ENCODE measurements at places on chromosomes 5 and 9.
A peak's percentile ranks its signal among the peaks of the same experiment; 100 is the strongest.

DNA sequence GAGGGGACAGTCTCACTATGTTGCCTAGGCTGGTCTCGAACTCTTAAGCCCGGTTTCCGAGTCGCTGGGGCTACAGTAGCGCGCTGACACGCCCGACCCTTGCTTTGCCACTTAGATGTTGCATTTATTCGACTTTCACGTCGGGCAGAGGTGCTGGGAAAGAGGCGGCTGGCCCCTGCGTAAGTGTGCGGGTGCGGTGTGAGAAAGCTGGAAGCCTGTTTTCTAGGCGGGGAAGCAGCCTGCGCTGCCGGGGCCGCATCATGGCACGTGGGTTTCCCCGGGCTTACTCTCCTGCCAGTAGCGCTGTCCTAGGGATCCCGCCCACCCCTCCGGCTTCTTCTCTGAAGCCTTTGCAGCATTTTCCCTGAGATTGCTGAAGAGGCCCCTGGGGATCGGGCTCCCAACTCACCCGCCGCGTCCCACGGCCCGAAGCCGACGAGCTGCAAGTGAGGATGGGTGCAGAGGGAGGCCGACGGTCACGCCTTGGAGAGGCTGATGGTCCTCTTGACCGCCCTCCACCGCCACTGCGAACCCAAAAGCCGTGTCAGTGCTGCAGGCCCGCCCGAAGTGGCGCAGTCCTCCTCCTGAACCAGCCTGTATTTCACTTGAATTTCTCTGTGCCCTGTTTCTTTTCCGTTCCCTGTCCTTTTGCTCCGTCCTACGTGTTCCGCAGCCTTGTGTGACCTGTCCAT, 5.8 kb upstream of the TRIM41 start:
- peak; percentile 64 for DNase-seq

- DNase-seq = no peak
Measured at GRCh38 chr9:37943345-37944265, 39.7 kb upstream of the SLC25A51 start.

- no peak for DNase-seq
Measured at GRCh38 chr5:74624501-74624900, 16.0 kb downstream of the ENC1 start.

DNA sequence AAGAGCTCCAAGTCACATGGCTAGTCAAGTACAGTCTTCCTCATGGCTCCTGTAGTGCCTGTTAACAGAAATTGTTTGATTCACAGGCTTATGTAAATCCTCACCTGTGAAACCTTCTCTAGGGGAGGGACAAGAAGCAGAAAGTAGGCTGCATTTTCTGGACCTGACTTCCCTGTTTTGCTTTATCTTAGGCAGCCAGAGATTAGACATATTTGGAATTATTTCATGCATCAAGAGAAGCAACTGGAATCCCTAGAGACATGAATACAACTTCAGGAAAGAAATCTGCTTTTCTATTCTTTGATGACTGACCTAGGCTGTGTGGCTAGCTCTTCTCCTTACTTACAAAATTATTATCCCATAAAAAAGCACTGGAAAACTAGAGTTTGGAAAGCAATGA, 52.3 kb downstream of the CAST start:
- peak; percentile 64 for DNase-seq

DNA sequence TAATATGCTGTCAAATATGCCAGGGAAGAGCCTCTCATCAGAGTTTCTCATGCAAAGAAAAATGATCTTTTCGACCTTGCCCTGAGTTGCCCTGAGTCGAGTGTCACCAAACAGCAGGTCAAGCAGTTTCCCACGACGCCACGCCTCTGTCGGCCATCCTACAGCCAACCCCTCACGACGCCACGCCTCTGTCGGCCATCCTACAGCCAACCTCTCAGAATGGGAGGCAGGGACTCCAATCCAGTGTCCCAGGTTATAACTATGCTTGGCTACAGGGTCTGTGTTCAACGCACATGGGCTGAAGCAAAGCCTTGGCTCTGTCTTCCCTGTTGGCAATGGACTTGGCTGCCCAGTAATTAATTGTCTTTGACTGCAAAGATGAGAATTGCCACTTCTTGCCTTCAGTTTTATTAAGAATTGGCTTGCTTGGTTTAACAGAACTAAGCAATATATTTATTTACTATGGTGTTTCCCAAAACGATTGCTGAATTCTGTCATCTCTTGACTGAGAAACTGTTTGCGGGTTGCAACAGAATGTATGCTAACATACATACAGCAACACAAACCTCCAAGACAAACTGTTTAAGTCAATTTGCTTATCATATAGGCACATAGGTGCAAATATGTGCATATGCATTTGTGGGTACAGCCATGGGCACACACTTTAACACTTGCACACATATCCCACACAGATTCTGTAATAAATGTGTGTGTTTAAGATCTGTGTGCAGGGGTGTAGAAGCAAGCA, 352.9 kb downstream of the GLIS3 start:
- DNase-seq = no peak

DNA sequence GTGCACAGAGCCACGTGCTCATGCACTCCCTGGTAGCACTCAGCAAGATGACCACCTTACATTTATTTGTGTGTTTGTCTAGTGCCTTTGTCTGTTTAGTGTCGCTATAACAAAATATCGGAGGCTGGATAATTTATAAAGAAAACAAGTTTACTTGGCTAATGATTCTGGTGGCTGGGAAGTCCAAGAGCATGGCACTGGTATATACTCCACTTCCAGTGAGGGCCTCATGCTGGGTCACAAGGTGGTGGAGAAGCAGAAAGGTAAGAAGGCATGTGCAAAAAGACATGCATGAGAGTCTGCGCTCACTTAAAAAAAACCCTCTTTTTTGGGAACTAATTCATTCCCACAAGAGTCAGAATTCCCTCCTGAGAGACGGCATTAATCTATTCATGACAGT, 52.5 kb upstream of the BOD1 start:
- no peak for DNase-seq

DNA sequence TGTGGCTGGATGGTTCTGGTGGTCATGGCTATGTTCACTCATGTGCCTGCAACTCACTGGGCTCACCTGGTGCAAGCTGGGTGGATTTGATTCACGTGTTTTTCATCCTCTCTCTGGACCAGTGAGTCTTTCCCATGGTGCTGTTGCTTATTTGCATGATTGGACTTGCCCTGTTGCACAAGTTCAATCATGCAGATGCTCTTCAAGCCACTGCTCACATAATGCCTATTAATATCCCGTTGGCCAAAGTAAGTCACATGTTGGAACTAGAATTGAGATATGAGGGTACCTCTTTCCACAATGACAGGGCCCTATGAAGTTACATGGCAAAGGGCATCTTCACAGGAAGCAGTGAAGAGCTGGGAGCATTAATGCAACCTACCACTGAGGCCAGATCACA, 26.5 kb upstream of the MROH2B start:
- no peak for DNase-seq

DNA sequence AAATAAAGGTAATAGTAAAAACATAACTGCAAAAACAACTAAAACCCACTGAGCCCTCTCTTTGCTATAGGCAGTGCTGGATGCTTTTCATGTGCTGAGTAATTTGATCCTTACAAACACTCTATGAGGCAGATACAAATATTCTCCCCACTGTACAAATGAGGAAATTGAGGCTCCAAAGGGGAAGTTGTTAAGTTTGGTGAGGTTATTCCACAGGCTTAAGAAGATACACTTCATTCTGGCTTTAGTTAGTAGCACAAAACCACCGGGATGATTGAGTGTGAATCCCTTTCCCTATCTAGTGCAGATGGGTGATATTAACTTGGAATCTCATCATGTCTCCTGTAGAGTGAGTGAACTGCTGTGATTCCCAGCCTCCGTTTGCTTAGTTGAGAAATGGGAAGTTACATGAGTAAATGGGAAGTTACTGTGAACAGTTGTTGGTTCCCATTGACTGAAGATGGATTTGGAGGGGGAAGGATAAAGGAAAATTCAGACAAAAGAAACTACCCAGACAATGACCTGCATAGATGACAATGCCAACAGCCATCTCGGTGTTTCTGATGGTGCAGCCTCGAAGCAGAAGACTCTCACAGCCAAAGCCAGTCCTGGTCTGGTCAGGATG, 208.3 kb downstream of the ATP10B start:
- DNase-seq = no peak

DNA sequence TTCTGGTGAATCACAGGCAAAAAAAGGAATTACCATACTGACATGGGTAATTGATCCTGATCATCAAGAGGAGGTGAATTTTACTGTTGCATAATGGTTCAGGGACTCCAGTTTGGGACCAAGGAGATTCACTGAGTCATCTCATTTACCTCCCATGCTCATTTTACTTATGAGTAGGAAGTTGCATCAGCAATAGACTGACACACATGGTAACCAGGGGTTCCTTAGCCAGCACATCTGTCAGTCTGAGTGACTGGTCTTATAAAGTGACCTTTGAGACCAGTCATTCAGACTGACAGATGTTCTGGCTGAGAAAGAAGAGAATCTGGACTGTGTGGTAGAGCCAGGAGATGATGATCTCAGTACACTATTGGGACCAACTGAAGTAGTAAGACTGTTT, 384.6 kb upstream of the CD180 start:
- DNase-seq = peak; percentile 13

GRCh38 chr9:76741524-76741923, 22.7 kb upstream of the PCA3 start:
- no peak for DNase-seq

DNA sequence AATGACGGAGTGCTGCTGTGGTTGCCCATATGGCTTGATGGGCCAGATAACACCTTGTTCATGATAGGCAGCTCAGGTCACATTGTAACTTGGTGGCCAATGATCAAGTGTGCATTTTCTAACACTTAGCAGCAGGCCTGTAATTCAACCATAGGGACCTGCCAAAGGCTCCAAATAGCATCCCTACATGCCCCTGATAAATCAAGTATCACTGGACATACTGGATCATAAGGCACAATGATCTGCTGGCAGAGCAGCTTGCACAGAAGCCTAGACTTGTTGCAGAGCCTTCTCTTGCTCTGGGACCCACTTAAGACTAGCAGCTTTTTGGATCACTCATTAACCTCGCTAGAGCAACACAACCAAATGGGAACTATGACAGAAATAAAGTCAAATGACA, 46.0 kb upstream of the ISOC1 start:
- no peak for DNase-seq

DNA sequence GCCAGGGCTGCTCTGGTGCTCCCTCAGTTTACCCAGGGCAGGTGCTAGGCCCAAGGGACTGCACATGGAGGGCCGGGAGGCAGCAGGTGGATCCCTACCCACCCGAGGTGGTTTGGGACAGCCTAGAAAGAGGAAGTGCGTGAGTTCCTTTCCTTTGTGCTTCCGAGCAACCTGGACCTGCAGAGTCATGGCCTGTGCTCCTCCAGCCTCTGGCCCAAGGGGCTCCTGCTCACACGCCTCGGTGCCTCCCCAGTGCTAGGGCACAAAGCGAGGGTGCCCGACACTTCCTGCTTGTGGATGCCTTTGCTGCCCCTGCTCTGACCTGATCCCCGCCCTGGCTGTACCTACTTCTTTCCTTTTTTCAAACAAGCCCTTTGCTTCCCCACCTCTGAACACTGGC, 79.3 kb downstream of the RXRA start:
- no peak for DNase-seq

DNA sequence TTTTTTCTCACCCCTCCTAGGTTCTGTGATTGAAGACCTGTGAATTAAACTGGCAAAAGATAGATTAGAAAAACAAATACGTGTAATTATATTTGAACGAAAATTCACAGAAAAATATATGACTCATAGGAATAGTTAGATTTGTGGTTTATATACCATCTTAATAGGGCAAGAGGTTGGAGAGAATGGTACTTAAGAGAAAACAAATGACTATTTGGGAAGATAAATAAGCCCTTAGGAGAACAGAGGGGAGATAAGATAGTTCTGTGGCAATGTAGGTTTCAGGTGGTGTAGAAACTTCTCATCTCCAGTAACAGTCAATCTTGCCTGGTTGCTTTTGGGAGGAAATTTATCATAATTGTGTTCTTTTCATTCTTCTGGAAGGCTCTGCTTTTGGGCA, 122.0 kb downstream of the PRDM9 start:
- no peak for DNase-seq

DNA sequence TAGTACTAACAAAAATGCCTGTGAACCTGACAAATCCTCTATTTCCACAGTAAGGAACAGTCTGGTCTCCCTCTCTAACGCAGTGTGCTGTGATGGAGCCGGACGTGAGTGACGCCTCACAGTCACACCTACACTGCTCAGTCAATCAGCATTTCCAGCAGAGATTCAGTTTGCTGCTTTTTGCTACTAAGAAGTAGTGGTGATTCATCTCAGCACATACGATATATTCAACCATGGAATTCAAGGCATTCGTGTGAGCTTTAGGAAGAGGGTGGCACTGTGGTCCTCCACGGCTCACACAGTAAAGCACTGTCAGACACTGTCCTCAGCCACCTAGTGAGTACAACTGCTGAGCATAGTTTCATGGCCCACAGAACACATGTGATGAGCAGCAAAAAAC, 70.9 kb downstream of the SETX start:
- DNase-seq = no peak

GRCh38 chr5:107500347-107500746, 170.4 kb downstream of the EFNA5 start:
- no peak for DNase-seq

DNA sequence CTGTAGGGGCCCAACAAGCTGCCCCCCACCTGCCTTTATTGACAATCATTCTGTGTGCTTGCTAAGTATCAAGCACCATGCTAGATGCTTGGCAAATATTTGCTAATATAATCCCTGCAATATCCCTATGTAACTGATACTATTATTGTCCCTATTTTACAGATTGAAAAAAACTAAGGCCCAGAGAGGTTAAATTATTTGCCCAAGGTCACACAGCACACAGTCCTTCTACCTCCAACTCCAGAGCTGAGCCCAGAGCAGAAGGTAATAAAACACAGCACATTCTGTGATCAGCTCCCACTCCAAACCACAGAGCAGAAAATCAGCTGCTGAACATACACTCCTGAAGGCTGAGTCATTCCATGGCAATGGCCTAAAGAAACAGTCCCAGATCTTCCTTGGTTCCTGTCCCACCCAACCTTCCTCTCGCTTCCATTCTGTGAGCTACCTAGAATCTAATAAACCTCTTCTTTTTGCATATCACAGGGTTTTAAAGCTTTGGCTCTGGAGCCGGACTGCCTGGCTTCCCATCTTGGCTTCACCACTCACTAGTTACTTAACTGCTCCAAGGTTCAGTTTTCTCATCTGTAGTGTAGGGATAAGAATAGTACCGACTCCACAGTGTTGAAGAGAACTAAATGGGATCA, 66.7 kb upstream of the ADRA1B start:
- DNase-seq = no peak

DNA sequence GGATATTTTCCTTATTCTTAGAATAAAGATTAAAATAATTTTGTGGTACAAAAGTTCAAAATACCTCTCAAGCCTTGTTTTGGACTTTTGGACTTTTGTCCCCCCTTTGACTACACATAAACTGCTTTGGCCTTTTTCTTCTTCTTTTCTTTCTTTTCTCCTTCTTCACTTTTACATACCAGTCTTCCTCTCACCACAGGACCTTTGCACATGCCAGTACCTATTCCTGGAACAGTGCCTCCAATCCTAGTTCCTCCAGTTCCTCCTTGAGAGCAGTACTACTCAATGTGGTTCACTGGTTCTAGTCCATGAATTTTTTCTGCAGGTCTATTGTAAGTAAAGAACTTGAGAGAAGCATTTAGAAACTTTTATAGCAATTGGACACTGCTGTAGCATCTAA, 136.5 kb downstream of the STK32A start:
- no peak for DNase-seq

- no peak for DNase-seq
Measured at GRCh38 chr9:18516514-18516913, 42.6 kb downstream of the ADAMTSL1 start.

- peak; percentile 21 for DNase-seq
Measured at GRCh38 chr9:136052991-136053756, 41.9 kb downstream of the NACC2 start.

- no peak for DNase-seq
Measured at GRCh38 chr5:1500411-1501091, 23.2 kb downstream of the LPCAT1 start.

- DNase-seq = no peak
Measured at GRCh38 chr9:136016572-136017288, 55.6 kb upstream of the UBAC1 start.

Measured in small intestine (tissue), 16 donors.